NCI-H524 treated with DMSO at 0.1 percent for 48 hours (cell line): ENCODE measurements at places on chromosomes 11 and 22.

DNA sequence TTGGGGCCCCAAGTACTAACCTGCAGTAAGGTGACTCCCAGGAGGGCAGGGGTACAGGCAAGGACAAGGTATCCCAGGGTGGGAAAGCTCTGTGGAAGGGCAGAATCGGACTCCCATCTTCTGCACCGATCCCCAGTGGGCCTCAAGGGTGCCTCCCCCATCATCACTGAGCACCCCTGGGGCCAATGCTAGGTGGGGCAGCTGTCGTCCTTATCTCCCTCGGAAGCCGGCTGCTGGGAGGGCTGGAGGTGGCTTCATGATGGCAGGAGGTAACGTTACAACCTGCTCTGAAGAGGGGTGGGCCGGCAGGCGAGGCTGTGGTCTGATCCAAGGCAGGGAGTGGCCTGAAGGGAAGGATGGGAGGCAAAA, 87.6 kb upstream of the LINC01488 start:
- no peak for DNase-seq

- DNase-seq: no peak
These were observed 39.9 kb downstream of the SGSM3 start for GRCh38 chr22:40410272-40410671.

DNA sequence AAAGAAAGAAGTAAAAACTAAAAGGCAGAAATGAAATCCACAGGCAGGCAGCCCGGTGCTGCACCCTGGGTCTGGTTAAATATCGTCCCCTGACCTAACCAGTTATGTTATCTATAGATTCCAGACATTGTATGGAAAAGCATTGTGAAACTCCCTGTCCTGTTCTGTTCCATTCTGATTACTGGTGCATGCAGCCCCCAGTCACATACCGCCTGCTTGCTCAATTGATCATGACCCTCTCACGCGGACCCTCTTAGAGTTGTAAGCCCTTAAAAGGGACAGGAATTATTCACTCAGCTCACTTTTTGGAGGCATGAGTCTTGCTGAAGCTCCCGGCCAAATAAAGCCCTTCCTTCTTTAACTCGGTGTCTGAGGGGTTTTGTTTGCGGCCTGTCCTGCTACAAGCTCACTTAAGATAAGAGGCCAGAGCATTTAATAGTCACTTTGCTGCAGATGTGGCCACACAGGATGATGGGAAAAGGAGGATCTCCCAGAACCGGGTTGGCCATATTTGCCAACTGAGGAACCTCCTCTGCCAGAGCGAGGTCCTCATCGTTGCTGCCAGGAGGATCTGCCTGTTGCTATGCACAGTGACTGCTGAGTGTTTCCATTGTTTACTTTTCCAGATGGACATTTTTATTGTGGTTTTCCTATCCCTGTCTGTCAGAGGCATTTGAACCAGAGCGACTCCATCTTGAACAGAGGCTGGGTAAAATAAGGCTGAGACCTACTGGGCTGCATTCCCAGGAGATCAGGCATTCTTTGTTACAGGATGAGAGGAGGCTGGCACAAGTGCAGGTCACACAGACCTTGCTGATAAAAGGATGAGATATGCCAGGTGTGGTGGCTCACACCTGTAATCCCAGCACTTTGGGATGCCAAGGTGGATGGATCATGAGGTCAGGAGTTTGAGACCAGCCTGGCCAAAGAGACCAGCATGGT, 10.2 kb downstream of the C11orf96 start:
- DNase-seq: no peak

DNA sequence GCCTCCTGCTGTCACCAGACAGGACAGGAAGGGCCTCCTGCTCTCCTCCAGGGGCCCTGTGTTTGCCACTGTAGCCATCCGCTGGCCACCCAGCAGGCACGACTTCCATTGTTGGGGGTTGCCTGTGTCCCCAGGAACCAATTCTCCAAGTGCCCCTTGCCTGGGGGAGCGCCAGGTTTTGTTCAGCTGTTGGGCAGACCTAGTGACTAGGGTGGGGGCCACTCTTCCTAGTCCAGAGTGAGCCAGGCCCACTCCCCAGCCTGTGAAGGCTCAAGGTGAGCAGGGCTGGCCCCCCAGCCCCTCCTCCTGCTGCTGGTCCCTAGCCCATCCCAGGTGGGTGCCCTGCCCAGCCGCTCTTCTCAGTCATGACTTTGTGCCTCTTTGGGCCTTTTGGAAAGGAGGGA, 30.9 kb downstream of the OSBPL5 start:
- no peak for DNase-seq

- DNase-seq: no peak
These were observed 6.5 kb upstream of the NUP160 start for GRCh38 chr11:47854667-47855066.

DNA sequence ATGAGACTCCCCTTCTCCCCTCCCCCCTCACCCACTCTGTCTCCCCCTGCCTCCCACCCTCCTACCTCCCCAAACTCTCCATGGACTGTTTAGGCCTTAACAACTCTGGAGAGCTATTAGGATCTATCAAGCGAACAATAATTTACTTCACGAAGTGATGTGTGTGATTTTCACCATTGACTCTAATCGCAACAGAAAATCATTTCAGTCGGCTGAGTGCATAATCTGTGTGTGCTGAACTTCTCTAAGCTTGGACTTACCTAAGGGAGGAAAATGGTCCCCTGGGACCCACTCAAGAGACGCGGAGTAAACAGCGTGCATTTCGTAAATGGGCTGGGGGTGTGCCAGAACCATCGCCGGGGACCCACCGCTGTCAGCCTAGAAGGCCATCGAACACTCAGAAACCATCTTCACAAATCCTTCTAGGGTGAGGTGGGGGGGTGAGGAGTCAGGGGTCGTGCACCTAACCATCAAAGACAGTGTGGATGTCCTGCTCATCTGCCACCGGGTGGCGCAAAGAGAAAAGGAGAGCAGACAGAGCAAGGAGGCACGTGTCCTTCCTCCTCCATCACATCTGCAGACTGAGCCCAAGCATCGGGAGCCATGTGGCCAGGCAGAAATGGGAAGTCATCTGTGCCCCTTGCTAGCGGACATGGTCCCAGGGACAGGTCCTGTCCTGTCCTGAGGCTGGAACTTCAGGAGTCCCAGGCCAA, 62.1 kb upstream of the NUP50 start:
- DNase-seq: peak; percentile 62

DNA sequence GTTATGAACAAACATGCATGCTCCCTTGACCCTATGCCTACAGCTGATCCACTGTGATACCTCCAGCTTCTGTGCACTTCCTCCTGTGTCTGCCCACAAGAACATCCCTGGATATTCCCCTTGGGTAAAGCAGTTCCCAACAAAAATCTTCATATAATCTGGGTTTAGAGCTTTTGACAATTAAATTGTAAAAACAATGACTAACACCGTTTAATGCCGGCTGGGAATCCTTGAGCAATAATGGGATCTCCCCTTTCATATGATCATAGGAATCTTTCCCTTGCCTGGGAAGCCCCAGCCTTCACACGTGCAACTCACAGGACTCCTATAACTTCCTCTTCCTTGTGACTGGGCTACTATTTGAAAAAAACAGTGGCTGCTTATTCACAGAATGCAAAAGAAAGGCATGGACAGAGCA, 6.3 kb upstream of the ZC3H12C start:
- DNase-seq: no peak

DNA sequence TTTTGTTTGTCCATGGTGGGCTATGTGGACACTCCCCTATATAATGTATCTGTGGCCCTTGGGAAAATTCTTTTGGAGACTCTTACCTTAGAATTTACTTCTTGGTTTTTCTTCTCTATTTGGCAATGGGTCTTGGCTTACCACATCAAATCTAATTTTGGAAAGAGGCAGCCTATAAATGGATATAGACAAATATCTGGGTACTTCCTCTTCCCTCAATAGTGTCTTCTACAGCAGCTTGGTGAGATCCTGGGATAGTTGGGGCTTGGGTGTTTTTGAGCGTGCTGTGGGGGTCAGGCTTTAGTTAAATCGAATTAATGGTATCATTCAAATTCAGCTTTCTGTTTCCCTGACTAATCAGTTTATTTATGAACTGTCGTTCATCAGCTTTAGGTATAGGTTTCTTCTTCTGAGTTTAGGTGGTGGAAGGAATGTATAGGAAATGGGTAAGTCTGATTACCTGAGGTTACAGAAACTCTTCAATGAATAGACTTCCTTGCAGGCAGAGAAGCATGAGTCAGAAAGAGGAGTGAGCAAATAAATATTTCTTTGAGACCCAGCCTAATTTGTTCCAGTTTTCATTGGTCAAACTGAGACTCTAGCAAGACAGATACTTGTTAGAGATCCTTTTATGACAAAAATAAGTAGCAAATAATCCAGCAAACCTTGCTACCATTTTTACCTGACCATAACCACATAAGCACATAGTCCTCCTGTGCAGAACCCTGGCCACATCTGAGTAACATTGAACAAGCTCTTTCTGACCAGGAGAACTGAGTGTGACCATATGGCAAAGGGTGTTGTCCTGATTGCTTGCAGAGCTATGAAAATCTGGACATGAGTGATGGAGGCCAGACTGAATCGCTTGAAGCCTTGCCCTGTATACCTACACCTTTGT, 68.6 kb upstream of the SORL1-AS1 start:
- DNase-seq: no peak

DNA sequence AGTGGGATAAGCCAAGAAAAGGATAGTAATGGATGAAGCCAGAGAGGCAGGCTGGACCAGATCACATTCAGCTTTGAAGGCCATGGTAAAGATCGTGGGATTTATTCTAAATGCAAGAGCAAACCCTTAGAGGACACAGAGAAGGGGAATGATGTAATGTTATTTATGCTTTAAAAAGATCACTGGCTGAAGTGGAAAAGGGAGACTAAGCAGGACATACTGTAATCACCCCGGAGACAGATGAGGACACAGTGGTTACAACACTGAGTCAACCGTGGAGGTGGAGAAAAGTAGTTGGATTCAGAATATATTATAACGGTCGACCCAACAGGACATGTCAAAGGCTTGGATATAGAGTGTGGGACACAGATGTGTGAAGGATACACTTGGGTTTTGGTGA, 38.5 kb downstream of the CDON start:
- DNase-seq: no peak

DNA sequence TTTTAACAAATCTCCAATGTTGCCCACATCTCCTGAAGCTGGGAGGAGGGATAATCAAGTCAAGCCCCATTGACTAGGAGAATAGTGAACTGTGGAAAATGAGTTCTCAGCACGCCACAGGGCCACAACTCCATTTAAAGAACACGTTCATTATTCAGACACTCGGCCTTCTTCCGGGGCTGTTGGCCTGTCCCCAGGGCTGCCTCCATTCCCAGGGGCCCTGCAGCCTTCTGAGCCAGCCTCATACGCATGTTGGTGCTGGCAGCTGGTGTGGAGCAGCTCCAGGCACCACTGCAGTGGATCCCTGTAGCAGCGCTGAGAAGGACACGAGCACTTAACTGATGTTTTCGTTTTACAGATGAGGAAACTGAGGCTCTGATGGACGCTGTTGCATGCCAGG, 87.5 kb upstream of the RCN1 start:
- no peak for DNase-seq

GRCh38 chr11:10317776-10318526, 13.1 kb downstream of the ADM start:
- DNase-seq: no peak

DNA sequence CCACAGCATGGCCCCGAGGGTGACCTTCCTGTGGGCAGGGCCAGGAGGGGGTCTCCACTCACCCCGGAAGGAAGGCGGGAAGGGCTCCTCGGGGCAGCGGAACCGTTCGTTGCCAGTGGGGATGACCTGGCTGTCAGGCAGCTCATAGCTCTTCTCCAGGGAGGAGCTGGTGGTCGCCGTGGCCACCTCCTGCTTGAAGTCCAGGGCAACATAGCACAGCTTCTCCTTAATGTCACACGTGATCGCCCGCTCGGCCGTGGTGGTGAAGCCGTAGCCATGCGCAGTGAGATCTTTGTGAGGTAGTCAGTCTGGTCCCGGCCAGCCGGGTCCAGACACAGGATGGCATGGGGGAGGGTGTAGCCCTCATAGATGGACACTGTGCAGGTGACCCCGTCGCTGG, 31.5 kb upstream of the SYT8 start:
- no peak for DNase-seq

- DNase-seq: no peak
These were observed 7.2 kb downstream of the PIM3 start for GRCh38 chr22:49967706-49968208.

- no peak for DNase-seq
These were observed 50.9 kb downstream of the ST3GAL4 start for GRCh38 chr11:126406368-126406767.

DNA sequence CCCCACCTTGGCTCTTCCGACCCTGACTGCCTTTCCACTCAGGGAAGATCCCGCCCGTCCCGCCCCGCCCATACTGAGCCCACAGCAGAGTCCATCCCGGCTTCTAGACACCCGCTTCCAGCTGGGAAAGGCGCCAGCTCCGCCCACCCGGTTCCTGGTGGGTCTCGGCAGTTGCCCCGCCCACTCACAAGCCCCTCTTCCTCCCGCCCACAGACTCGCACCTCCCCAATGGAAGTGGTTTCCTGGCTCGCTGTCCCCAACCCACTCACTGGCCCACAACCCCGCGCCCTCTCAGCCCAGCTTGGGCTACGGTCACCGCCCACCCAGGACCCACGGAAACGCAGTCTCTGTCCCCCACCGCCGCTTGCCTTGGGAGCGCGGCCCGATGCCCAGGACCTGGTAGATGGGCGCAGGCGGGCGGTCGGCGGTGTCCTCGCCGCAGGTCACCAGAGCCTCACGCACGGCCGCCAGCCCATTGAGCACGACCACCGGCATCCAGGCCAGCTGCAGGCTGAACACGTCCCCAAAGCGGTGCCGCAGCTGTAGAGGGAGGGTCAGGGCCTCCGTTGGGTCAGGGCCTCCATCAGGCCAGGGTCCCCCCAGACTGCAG, 22.2 kb upstream of the CYP2D6 start:
- no peak for DNase-seq

DNA sequence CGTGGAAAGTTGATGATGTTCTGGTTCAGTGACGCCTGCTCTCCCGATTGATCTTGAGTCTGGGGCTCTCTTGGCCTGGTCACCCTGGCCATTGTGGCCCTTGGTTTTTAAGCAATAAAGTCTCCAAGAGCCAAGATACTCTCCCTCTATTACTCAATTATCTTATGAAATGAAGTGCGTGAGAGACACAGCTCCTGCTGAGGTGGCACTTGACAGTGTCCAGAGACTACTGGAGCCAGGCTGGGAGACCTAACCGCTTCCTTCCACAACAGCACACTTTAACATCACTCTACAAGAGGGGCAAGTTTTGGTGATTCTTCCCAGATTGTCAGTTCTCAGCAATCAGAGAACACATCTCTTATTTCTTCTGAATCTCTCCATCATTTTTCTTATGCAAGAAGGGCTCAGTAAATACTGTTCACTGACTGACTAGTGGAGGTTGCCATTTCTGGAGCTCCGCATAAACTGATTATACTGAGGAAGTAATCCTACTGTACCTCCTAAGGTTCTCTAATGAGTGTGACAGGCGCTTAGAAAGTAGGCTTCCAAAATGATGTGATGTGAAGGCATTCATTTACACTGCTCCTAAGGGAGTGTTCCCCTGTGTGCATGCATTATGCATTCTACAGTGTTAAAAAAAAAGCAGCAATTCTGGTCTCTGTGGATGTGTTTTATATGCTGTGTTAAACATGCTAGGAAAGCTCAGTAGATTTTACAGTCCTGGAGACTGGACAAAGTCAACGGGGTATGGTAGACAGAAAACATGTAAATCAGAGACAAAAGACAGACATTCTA, 968.0 kb downstream of the OPCML start:
- no peak for DNase-seq
